ENCODE measurements at places on chromosomes 1 and 21.
A peak's percentile ranks its signal among the peaks of the same experiment; 100 is the strongest.

GRCh38 chr1:182359645-182360044 is 31.9 kb downstream of the GLUL start:
- DNase-seq = no peak

- no peak for DNase-seq
Measured at GRCh38 chr1:156658496-156658895, 16.6 kb downstream of the BCAN start.

DNA sequence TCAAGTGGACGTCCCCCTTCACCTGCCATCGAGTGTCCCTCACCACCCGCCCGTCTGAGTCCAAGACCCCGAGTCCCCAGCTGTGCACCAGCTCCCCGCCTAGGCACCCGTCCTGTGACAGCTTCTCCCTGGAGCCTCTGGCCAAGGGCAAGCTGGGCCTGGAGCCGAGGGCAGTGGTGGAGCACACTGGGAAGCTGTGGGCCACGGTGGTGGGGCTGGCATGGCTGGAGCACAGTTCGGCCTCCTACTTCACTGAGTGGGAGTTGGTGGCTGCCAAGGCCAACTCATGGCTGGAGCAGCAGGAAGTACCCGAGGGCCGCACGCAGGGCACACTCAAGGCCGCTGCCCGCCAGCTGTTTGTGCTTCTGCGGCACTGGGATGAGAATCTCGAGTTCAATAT is 63.2 kb downstream of the VWA5B1 start:
- DNase-seq = no peak

GRCh38 chr1:175133673-175134435 is 58.7 kb downstream of the KIAA0040 start:
- no peak for DNase-seq

DNA sequence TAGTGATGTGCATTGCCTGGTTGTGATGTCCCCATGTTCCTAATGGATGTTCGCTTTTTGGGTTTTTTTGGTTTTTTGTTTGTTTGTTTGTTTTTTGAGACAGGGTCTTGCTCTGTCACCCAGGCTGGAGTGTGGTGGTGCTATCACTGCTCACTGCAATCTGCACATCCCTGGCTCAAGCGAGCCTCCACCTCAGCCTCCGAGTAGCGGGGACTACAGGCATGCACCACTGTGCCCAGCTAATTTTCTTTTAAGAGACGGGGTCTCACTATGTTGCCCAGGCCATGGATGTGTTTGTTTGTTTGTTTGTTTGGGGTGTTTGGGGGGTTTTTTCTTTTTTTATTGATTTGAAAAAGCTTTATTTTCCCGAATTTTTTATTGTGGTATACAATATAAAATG is 2.1 kb downstream of the COL6A2 start:
- peak; percentile 6 for DNase-seq

GRCh38 chr21:34198231-34199120 is 125.1 kb downstream of the MRPS6 start:
- DNase-seq = no peak

- DNase-seq = no peak
Measured at GRCh38 chr1:50967416-50968157, 2.5 kb upstream of the CDKN2C start.

DNA sequence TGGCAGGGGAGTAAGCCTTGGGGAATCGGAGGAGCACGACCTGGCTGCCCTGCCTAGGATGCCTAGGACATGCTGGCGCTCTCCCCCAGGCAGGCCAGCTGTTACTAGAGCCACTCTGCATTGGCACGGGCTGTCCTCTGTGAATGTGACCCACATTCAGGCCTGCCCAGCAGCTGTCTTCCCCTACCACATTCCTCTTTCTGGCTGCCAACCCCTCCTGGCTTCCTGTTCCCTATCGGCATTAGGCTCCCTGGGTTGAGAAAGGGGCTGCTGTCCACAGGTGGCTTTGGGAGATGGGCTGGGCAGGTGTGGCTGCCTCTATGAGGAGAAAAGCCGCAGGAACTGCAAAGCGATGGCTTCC is 2.3 kb upstream of the NFASC start:
- no peak for DNase-seq

DNA sequence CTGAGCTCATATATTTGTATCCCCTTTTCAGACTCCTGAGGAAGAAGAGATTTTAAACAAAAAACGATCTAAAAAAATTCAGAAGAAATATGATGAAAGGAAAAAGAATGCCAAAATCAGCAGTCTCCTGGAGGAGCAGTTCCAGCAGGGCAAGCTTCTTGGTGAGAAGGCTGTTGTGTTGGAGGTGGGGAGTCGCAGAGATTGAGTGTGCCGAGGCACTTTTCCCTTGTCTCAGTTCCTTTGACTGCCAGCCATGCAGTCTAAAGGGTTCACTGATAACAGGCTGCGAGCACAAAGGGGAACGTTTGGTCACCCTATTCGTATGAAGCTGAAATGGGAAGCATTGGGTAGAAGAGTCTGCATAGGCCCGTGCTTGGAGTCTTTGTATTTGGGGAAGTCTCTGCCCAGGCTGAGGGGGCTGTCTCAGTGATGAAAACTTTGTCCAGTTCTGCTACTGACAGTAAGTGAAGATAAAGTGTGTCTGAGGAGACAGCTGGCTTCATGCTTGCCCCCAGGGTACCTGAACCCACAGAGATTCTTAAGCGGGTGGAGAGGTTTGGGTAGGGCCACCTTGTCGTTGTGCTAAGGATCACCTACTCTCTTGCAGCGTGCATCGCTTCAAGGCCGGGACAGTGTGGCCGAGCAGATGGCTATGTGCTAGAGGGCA is 2.8 kb downstream of the RPS8 start:
- DNase-seq = no peak

DNA sequence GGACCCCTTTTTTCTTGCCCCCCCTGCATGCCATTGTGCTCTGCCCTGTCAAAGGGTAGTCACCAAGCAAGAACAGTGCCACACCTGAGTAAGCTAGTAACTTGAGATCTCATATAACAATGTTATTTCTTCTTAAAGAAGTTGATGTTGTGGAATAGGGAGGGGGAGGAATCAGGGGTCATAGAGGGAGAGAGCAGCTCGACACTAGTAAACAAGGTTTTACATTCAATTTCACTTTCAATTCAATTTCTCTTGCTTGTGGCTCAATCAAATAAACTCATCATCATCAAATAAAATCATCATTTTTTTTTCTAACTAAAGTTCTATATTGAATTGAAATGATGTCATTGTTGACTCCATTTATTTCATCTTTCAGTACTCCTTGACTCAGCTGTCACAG is 106.4 kb downstream of the CRB1 start:
- no peak for DNase-seq

DNA sequence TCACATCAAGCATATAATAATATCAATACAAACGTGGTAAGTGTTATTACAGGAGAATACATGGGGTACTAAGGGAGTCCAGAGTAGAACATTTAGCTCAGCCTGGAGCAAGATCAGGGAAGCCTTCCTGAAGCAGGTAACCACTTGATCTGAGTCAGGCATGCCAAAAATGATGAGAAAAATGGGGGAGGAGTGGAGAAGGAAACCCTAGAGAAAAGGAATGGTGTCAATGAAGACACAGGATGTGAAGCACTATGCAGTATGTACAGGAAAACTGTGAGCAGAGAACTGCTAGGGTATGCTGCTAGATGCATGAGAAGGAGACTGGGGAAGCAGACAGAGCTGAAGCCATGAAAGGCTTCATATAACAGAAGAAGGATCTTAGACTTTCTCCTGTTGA is 84.7 kb downstream of the NOTCH2 start:
- DNase-seq = no peak

Data from omental fat pad (tissue), 4 donors.